ENCODE measurements at places on chromosomes 11 and 22. TPM values are rescaled to one million over a fixed set of nuclear protein-coding genes. Genes with fewer than 3 reads are reported as not detected.

CARNS1 gene
- 5.2 TPM for polyA plus RNA-seq

INSC gene
- polyA plus RNA-seq: 0.95 TPM

MIOX gene
- not detected for polyA plus RNA-seq

OR52E4 gene
- not detected for polyA plus RNA-seq

CSNK2A3 gene
- polyA plus RNA-seq: 0.43 TPM

ZNF74 gene
- polyA plus RNA-seq: 3.5 TPM

Data from right cardiac atrium (tissue), 5 donors.